ENCODE measurements at places on chromosomes 3 and 15.

GRCh38 chr15:66831801-66832390 is 129.9 kb downstream of the SMAD6 start:
- DNase-seq: no peak

GRCh38 chr15:66777596-66778313 is 75.7 kb downstream of the SMAD6 start:
- DNase-seq: no peak

DNA sequence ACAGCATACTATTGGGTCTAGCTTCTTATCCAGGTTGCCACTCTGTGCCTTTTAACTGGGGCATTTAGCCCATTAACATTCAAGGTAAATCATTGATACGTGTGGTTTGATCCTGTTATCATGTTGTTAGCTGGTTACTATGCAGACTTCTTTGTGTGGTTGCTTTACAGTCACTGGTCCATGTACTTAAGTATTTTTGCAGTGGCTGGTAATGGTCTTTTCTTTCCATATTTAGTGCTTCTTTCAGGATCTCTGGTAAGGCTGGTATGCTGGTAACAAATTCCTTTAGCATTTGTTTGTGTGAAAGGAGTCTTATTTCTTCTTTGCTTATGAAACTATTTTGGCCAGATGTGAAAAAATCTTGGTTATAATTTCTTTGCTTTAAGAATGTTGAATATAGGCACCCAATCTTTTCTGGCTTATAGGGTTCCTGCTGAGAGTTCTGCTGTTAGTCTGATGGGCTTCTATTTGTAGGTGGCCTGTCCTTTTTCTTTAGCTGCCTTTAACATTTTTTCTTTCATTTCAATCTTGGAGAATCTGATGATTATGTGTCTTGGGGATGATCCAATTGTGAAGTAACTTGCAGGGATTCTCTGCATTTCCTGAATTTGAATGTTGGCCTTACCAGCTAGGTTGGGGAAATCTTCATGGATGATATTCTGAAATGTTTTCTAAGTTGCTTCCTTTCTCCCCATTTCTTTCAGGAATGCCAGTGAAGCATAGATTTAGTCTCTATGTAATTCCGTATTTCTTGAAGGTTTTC is 39.3 kb downstream of the CCR1 start:
- DNase-seq: no peak

DNA sequence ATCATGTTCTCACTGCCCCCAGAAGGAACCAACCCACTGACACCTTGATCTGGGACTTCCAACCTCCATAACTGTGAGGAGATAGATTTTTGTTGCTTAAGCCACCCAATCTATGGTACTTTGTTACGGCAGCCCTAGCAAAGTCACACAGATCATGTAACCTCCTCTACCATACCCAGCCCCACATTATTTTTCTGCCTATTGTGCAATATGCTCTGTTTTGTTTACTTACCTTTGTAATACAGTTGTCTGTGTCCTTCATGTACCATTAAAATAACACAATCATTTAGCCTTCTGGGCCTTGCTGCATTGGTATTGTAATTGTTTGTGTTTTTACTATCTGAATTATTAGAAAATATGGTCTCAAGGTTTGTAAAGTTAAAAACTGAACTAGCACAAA is 16.1 kb downstream of the NDN start:
- DNase-seq: no peak

DNA sequence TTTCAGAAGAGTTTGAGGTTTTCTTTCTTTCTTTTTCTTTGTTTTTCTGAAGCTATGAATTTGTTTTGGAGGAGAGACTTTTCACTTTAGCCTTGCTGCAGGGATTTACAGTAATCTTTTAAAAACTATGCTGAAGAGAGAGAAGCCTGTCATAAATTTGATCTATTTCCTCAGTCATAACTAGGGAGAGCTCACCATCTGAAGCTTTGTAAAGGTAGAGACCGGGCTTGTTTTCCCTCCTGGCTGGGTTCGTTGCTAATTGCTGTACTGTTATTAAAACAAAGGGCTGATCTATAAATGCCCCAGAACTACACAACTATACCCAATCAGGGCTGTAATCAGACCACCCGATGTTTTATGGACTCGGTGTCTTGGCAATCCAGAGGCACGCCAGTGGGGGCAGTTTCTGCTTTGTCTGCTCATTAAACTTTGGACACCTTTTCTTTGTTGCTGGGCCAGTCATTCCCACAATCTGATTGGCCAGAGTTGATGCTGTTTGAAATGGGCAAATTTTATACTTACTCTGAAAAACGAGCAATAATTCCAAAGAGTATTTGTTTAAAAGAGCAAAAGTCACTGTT is 164.3 kb downstream of the CACNA1D start:
- DNase-seq: no peak

DNA sequence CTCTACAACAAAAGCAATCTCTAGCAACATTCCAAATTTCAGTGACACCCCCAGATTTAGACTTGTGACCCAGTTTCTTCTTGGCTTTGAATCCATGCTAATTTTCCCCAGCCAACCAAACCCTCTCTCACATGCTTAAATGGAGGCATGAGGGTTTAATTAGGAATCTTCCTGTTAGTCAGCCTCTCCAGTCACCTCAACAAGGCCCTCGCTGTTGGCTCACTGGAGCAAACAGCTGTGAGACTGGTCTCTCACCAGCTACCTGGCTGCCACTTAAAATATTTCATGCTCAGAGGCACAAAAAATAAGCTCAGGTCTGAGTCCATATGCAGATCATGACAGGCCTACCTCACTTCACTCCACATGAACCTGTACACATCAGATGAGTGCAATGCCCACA is 630.4 kb upstream of the ADAMTS9 start:
- DNase-seq: no peak

GRCh38 chr15:69009341-69009740 is 5.2 kb upstream of the NOX5 start:
- no peak for DNase-seq

DNA sequence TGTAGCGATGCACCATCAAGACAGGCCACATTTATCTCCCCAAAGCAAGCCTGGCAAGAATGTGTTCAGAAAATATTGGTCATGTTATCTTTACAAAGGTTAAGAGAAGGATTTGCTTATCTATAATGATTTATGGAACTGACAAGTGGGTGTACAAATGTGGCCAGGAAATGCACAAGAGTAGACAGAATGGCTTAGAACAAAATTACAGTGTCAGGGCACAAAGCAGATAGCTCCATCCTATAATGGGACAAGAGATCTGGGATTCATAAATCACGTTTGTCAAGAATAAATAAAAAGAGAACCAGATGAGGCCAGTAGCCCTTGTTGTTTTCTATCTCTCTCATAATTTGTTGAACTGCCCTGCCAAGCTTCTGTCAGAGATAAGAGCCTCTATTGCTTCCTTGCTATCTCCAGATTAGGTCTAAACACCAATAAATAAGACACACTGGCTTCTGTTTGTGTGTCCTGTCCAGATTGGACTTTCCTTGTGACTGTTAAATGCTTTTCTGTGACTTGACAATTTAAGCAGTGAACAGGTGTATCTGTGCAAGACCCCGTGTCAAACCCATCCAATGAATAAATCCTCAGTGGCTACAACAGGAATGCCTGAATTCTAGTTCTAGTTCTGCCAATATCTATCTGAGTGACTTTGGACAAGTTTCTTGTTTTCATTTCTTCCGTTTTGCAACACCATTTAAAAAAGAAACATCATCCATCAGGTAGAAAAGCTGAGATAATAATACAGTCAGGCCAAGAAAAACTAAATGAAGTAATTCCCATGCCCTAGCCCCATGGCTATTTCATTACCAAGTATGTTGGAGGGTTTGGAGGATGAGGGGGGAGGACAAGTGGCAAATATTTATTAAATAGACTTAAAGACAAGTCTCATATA is 157.2 kb downstream of the DCLK3 start:
- DNase-seq: no peak

DNA sequence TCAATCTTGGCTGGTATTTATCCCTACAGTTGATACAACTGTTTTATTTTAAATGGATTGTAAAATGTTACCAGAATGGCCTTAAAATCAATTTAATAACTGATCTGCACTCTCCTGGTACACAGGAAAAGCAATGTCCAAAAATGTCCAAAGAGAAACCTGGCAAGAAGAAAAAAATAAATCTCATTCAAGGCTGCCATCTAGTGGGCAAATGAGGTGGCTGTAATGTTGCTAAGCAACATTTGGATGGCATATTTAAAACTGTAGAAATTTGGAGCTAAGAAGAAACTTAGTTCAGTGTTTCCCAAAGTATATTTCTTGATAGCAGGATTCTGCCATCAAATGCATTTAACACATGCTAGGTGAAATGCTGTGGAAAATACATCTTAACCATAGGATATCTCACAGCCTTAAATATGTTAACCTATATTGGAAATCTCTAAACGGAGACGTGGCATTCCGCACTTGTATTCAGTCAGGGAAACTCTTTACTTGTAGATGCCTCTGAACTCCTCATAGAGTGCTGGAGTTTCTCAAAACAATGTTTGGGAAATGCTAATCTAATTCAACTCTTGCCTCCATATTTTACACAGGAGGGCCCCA is 216.8 kb downstream of the ERC2 start:
- peak; percentile 19 for DNase-seq

Data from A549 (cell line).